ENCODE measurements at places on chromosomes 7 and 10.

DNA sequence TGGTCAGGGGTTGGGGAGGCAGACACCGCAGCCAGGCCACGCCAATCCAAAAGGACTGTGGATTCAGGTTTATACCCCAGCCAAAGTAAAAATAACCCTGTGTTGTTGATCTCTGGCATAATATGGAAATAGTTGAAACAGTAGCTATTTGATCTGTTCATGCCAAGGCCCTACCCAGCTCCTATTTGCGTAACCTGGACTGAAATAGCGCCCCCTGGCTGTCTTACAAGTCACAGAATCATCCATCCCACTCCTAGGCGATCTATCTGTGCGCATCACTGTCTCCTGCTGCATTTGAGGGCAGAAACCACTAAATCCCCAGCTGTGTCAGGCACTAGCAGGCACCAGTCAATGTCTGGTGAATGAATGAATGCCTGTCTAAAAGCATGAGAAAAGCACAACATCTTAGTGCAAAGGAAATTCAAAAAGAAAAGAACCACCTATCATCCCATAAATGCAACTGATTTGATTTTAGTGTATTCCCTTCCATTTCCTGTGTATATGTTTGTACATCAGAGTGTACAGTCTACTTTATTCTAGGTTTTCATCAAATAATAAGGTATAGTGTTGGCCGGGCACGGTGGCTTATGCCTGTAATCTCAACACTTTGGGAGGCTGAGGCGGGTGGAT, 160.0 kb downstream of the SLIT1 start:
- no peak for DNase-seq

DNA sequence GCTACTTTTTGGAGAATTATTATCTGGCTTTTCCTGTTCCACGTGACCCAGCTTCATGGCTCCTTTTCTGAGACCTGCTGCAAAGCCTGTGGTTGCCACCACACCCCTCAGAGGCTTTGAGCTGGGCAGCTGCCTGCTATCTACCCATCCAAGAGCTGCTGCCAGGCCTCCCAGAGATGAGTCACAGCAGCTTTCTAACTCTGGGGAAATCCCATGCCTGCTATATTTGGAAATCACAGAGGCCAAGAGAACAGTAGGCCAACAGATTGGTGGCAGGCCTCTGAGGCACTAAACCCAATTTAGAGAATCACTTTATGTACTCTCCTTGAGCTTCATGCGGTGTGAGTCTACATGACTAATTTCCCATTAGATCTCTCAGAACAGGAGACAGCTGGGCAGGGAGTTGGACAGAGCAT, 35.2 kb downstream of the SGCE start:
- DNase-seq = peak; percentile 80

- DNase-seq = no peak
Measured at GRCh38 chr10:43061760-43062159, 15.1 kb upstream of the RET start.

DNA sequence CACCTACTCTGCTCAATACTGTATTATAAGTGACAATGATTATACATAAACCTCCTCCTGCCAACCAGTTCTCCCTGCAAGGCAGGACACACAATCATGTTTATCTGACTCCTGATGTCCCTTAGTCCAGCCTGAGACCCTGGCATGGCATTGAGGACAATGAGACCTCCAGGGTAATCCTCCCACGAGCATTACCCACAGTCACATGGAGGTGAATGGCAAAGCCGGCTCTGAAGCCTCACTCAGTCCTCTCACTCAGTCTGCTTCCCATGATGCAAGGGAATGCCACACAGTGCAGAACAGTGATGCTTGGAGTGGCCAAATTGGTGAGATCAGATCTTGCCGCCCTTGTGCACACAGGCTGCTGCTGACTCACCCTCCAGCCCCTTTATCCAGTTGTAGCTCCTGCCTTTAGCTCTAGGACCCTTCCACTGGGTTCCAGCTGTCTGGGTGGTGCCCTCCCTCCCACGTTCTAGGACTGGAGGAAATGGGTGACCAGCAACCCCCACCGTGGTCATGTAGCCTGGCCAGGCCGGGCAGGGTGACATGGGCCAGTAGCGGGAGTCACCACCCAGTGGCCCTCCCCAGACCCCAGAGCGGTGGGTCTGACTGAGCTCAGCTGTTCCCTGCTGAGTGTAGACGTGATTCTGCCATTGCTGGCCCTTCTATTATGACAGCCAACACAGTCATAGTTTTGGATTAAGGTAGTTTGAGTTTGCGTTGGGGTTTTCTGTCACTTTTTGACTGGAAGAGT, 5.5 kb upstream of the ADCY1 start:
- DNase-seq = no peak

DNA sequence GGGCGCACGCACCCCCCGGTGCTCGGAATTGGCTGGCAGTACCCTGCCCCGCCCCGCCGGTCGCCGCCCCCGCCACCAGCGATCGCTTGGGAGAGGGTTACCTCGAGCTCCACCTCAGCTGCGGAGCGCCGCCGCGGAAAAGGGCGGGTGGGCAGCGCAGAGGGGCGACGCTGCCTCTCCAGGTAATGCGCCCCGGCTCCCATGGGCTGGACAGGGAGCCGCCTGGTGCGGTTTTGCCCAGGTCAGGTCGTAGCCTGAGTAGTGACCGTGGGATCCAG, 1.3 kb downstream of the PFKFB3 start:
- no peak for DNase-seq

- DNase-seq = no peak
Measured at GRCh38 chr10:91311601-91312381, 91.3 kb downstream of the PCGF5 start.

- DNase-seq = no peak
Measured at GRCh38 chr10:110919971-110920881, 822 bp downstream of the SHOC2 start.

DNA sequence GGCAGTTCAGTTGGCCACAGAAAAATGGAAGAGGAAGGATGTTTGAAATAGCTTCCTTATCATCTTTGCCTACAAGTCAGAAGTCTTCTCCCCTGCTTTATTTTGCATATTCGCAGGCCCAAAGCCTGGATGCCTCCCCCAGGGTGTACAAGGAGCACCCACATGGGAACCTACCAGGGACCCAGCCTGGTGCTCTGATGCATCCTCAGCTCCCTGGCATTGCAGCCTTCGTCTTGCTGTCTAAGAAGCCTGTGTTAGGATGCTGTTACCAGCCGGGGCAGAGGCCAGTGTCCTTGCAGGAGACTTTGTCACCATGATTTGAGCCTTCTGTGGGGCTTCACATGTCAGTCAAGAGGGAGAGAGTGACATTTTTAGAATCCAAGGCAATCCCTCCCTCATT, 27.0 kb upstream of the GPR26 start:
- DNase-seq = no peak

- DNase-seq = no peak
Measured at GRCh38 chr7:137209151-137209817, 134.2 kb downstream of the PTN start.

DNA sequence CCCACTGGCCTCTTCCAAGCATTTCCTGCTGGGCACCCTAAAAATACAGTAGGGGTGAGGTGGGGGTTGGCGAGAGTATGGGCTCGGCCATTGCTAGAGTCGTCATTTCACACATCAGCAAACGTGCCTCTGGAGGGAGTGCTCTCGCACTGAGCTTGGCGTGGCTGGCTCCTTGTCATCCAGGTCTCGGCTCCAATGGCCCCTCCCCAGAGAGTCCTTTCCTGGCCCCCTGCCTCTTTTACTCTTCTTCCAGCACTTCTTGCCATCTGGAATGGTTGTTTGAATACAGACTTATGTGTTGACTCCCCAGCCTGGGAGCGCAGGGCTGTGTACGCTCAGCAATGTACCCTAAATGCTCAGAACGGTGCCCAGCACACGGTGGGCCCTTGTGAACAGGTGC, 18.8 kb downstream of the UNC5B start:
- no peak for DNase-seq

- peak; percentile 66 for DNase-seq
Measured at GRCh38 chr10:102455893-102456471, 4.6 kb upstream of the C10orf95 start.

DNA sequence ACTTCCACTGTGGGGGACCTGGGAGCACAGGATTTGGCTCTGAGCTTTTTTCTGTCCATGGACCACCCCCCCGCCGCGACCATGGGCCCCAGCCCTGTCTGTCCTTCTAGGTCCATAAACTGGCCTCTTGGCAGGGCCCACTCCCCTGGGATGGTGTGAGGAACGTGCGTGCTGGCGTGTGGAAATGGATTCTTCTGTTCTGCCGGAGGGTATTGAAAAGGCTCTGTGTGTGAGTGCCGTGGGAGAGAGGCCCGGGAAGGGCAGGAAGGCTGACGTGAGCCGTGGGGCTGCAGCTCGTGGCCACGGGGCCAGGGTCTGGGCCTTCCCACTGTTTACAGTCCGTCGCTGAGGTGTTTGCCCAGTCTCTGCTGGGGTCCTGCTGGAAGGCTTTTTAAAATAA, 123.7 kb downstream of the GRK5 start:
- DNase-seq = no peak

- peak; percentile 98 for DNase-seq
Measured at GRCh38 chr7:137882261-137882668, 35.5 kb upstream of the DGKI start.

- DNase-seq = no peak
Measured at GRCh38 chr10:95815701-95816240, 59.8 kb downstream of the ENTPD1 start.

GRCh38 chr10:99930731-99931550, 78.8 kb downstream of the DNMBP start:
- no peak for DNase-seq

DNA sequence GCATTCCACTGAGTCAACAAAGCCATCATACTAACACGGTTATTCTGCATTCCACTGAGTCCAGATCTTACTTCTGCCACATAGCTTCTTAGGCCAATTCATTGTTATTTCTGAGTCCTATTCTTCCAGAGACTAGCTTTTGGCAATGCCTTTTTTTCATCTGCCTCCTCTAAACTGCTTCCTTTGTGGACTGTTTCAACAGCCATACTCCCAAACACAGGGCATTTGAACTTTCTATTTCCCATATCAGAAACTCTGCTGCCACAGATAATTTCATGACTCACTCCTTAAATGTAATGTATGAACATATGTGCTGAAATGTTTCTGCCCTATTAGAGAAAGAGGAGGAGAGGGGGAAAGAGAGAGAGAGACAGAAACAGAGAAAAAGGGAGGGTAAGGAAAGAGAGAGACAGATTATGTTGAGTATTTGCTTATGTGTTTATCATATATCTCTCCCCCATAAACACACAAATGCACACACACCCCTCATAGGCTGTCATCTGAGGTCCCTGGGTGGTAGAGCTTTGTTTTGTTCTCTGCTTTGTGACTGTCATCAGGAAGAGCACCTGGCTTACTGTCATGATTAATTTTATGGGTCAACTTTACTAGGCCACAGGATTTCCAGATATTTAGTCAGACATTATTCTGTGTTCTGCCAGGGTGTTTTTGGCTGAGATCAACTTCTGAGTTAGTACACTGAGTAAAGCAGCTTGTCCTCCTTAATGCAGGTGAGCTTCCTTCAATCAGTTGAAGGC, 308.0 kb upstream of the KCND2 start:
- DNase-seq = no peak

- DNase-seq = peak; percentile 52
Measured at GRCh38 chr10:75058161-75058560, 53.3 kb upstream of the SAMD8 start.
